ENCODE measurements at places on chromosomes 16 and 17. TPM values are rescaled to one million over a fixed set of nuclear protein-coding genes. Genes with fewer than 3 reads are reported as not detected.

Gene OTOA
- 0.90 TPM for total RNA-seq

Gene FBXO39
- 0.49 TPM for total RNA-seq

Gene KRTAP16-1
- total RNA-seq: not detected

Gene EMP2
- 726 TPM for total RNA-seq

Gene OR1F1
- total RNA-seq: not detected

Gene NPIPB9
- total RNA-seq: 3.5 TPM

Gene NEK8
- 8.4 TPM for total RNA-seq

Gene SARM1
- total RNA-seq: 14.4 TPM

Gene HBA2
- total RNA-seq: 248 TPM

Gene DVL2
- 41.0 TPM for total RNA-seq

Gene NPIPB8
- 2.8 TPM for total RNA-seq

Gene ACSM2A
- total RNA-seq: not detected

Gene CACNG3
- not detected for total RNA-seq

Gene CLEC10A
- total RNA-seq: 12.6 TPM

Gene HEATR9
- 0.17 TPM for total RNA-seq

Gene CDH3
- 9.6 TPM for total RNA-seq

GRCh38 chr16:78789561-78789960, 690.1 kb downstream of the WWOX start:
- no peak for DNase-seq

DNA sequence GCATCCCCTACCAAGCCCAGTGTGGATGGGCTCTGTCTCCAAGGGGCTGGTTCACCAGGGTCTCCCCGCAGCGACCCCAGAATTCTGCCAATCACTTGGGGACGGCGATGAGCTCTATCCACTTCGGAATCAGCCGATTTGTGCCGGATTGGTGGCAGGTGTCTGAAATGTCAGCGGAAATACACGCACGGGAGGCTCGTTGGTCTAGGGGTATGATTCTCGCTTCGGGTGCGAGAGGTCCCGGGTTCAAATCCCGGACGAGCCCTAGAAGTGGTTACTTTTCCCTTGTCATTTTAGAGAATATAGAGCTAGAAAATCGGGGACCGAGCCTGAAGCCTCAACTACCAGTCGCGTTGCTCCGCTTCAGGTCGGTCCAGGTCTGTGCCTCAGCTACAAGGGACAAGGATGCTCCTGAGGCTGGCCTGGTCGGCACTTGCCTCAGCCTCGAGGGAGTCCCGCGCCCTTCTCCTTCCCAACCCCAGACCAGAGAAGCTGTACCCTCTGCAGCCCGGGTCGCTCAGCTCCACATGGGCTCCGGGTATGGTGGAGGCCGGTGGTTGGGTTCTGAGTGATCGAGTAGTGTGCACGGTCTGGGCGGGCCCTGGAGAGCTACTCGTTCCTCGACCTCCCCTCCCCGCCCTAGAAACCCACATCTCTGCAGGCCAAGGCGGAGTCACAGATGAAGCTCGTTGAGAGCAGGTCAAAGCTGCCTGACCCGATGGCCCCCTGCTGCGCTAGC, 16.0 kb upstream of the OR1F1 start:
- DNase-seq: no peak

- no peak for DNase-seq
These were observed 192.2 kb upstream of the CDH11 start for GRCh38 chr16:65313936-65314626.

DNA sequence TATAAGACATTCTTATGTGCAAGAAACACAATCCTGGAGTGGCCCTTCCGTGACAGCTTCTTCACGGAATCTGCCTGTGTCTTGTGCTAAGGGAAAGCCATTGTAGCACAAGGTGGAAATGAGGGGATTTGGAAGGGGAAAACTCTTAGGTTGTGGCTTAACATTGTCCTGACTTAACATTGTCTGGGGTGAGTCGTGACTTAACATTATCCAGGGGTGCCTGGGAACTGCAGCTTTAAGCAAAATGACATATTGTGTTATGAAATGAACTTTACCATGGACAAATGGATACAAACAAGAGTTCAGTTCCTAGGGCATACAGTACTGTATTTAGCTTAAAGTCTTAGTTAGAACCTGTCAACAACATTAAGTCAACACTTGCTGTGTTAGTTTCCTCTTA, 323.9 kb downstream of the CPPED1 start:
- DNase-seq: no peak

DNA sequence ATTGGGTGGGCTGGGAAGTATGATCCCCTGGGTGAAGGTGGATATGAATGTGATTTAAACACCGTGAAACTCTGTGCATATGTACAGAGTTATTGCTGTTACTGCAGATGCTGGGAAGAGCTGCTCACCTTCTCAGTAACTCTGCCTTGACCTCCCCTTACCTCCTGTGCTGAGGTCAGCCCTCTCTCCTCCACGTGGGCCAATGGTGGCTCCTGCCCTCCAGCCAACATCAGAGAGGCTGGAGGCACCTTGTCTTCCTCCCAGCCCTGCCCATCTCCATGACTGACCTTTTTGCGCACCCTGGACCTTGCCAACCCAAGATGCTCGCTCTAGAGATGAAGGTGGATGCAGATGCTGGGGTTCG, 387 bp upstream of the ASB16 start:
- DNase-seq: no peak

DNA sequence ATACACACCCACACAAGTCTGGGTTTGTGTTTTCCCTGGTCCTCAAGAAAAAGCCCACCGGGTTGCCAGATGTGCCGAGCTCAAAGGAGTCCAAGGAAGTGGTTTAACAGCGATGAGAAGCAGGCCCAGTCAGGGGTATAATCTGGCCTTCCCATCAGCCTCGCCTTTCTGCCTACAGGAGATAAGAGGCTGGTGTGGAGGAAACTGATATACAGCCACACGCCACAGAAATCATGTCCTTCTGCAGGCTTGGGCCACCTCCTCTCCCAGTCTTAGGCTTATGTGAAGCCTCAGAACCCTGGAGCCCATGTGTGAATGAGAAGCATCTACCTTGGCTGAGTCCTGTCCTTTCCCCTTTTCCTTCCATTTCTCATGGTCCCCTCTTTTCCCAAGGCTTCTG, 43.6 kb upstream of the MMP2 start:
- DNase-seq: no peak

DNA sequence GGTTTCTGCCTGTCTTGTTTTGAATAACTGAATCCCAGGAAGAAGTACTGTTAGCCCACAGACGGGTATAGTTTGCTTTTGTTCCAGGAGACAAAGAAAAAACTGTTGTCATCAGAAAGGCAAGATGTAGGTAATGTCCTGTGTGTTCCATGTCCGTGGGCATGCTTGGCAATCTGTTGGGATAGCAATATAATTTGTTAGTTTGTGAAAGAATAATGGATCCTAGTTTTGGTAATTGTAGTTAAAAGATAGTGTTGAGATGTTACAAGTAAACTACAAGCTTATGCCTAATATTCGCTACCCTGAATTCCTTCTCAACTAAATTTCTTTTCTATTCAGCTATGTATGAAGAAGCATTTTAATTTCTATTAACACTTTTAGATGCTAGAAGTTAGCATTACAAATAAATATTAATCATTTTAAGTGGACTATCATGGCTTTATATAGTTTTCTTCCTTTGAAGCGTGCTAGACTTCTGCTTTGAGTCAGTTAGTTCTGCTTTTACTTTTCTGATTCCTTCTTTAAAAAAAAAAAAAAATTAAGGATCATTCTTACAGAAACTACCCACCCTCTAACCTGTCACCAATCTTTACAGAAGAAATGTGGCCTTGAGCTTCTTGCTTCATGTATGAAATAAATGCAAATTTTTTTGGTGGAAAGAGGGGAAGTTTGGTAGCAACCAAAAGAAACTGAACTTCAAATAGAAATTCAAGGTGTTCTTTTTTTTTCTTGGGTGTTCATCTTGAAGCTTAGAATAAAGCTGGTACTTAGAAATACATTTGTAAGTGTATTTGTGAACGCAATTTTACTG, 2.4 kb downstream of the EVI2A start:
- DNase-seq: no peak

- no peak for DNase-seq
These were observed 14.5 kb upstream of the RASD1 start for GRCh38 chr17:17510456-17511292.

DNA sequence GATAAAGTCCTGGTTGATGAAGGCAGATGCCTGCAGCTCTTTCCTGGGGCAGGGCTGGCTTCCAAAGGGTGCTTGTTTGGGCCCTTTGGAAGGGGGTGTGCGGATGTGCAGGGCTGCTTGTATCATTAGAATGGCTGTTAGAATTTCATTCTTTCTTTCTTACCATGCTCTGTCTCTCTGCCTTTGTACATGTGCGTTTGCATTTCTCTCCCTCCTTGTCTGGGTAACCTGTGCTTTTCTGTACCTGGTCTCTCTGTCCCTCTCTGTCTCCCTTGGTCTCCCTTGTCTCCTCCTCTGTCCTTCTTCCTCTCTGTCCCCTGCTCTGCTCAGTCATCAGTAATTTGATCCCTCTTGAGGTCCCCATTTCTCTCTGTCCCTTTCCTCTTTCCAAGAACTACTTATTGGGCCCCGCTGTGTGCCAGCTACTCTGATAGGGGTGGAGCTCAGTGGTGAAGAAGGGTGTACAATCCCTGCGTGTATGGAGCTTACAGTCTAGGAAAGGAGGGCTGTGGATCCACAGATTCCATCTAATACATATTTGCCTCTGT, 69.3 kb downstream of the PLCG2 start:
- no peak for DNase-seq

- no peak for DNase-seq
These were observed 1.0 kb upstream of the ATP2C2 start for GRCh38 chr16:84367297-84367680.

DNA sequence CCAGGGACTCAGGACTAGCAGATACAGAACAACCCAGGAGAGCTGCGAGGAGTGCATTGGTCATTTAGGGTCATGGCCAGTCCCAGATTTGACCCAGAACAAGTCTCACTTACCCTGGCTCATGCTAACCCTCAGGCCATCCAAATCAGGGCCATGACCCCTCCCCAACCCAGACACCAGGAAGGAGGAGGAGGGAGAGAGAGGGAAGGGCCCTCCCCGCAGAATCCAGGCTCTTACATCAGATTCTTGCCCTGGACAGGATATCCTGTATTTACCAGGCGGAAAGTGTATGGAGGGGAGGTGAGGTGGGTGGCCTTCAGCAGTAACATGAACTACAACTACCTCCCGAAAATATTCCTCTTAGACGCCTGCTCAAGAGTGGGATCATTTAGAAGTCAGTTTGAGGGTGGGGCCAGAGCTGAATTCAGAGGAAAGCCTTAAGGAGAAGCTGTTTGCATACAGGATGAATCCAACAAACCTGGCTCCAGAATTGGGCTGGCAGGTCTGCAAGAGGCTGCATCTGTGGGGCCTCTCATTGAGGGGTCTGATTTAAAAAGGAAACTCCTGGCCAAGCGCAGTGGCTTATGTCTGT, 2.1 kb downstream of the VAT1 start:
- DNase-seq: no peak

DNA sequence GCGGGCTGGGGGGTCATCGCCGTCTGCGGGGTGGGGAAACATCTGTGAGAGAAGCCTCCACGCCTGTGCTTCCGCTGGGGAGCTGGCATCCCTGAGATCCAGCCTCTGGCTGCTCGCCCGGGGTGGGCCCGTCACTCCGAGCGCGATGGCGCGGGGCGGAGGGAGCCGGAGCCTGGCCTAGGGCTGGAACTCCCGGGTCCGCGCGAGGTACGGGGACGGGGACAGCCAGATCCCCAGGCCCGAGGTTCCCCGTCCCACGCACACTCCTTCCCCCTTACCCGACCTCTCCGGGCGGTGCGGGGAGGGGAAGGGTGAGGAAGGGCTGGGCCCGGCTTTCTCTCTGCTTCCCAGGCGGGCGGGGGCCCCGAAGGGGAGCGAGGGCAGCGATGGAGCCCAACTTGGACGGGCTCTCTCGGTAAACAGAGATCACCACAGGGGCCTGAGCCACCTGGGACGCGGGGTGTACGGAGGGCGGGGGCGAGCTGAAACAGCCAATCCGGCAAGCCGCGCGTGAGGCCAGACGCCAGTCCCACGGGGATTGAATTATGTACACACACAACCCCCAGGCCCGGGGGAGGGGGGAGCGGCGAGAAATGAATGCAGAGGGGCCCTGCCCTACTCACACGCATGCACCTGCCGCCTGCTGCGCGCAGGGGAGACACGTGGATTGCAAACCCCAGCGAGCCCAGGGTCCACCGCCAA, at the start of gene SLC16A11:
Gene SLC16A11 (minus strand): TSS at position 596 of the 702 bp plus-strand sequence. CDS start 579 bp downstream, at position 17.
- peak; percentile 83 for DNase-seq

DNA sequence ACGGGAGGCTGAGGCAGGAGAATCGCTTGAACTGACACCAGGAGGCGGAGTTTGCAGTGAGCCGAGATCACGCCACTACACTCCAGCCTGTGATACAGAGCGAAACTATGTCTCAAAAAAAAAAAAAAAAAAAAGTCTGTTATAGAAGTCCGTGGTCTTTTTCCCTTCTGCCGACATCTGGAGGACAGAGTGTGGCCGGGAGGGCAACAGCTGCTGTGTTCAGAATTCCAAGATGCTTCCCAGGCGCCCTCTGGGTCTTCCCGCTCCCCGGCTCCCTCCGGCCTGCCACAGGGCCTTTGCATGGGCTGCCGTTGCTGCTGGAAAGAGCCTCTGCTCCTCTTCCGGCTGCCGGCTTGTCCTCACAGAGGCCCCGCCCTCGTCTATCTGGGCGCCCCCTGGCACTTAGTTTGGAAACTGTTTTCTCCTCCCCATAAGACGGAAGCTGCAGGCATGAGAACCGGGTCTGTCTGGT, 2.4 kb upstream of the CACNA1H start:
- DNase-seq: no peak

- DNase-seq: no peak
These were observed 43.0 kb upstream of the ABCA3 start for GRCh38 chr16:2383501-2383900.

- DNase-seq: no peak
These were observed 39.1 kb upstream of the TOM1L1 start for GRCh38 chr17:54861471-54861983.

DNA sequence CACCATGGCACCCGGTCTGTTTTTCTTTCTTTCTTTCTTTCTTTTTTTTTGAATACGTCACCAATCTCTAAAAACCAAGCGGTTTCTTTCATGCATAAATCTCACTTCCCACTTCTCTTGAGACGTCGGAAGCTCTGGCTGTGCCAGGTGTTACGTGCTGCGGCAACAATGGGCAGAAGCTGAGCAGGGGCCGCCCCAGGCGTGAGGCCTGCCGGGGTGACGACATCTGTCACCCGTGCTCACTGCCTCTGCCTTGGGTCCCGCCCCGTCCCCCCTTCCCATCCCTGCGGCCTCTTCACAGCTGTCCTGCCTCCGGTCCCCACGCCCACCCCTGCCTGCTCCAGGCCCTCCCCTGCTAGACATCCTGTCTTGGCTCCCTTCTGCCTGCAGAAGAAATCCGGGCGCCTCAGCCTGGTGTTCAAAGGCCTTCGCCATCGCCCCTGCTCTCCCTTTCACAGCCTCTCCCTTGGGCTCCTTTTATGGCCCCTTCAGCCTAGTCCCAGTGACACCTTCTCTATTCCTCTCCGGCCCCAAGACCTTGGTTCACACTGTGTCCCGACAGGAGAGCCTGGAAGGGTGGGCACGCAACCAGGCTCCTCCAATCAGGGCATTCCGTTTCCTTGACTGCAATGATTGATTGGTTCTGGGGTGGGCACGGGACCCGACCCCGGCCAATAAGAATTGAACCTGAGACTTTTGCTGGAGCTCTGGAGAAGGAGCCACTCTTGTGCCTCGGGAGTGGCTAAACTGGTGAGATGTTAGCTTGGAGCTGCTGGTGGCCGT, 4.8 kb downstream of the P2RX1 start:
- DNase-seq: no peak

All from upper lobe of right lung (tissue), 1 donor.